ENCODE measurements at places on chromosomes 1 and 21. TPM values are rescaled to one million over a fixed set of nuclear protein-coding genes. Genes with fewer than 3 reads are reported as not detected.
A peak's percentile ranks its signal among the peaks of the same experiment; 100 is the strongest.

GRCh38 chr1:69569175-69569541, 1.4 kb downstream of the LRRC7 start:
- no peak for DNase-seq

Gene PTGFR
- 0.85 TPM for total RNA-seq

GRCh38 chr21:32749662-32750061, 21.8 kb upstream of the SYNJ1 start:
- no peak for DNase-seq

DNA sequence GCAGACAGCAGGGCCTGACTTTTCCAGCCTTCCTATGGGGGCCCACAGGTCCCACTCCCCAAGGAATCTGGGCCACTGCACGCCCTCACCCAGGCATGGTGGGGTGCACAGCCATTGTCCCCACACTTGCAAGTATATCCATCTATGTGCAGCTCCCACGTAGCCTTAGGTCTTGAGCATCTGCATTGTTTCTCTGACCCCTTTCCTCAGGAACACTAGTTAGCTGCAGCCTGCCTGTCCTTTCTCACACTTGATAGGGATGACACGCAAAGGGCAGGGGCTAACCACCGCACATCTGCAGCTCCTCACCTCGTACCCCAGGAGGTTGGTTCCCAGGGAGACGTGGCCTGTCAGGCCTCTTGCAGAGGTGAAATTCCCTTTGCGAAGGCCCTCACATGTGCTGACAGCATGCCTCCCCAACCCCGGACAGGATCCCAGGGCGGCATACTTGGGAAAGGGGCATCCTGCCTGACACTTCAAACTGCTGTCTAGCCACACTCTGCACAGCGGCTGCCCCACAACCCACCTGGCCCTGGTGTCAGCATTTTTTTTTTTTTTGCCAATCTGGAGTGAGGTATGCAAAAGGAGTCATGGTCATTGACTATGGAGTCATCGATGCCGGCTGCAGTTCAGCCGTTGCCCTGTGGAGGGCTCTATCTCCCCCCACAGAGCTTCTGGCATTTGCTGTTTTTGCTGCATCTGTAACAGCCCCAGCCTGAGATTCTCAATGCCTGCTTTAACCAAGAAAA, 5.0 kb downstream of the JMJD4 start:
- no peak for DNase-seq

Gene CFHR2
- not detected for total RNA-seq

Gene OR2L2
- total RNA-seq: not detected

Gene GUCA2B
- not detected for total RNA-seq

Gene GPR37L1
- total RNA-seq: not detected

DNA sequence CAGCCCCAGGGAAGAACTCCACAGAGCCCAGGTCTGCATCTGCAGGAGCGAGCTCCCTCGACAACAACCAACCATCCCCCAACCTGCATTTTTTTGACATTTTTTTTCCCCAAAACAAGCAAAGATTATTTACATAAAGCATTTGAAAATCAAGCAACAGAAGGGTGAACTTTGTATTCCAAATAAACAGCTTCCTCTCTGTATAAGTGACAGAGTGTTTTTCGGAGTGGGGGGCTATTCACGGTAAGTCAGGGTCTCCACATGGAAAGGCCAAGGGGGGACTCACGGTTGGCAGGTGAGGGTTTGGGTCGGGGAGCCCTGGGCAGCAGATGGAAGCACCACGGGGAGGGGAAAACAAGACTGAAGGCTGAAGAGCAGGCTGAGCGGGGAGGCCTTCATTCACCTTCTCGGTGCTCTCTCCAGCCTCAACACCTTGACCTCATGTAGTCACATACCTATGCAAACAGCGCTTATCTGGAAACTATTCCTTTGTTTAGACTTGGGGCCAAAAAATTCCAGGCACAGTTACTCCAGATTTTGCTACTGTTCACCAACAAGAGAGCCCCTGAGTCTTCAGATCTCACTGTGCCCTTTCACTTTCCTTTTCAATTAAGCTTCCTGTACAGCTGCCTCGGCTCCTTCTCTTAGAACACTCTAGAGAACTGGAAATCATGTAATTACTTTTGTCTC, 27.6 kb downstream of the C2CD2 start:
- DNase-seq: no peak

Gene C1orf141
- total RNA-seq: not detected

Gene GBP3
- 28.5 TPM for total RNA-seq

- no peak for DNase-seq
Observed at GRCh38 chr1:102891868-102892625, 216.3 kb downstream of the COL11A1 start.

- DNase-seq: no peak
Observed at GRCh38 chr1:230790026-230790425, 42.8 kb downstream of the CAPN9 start.

GRCh38 chr1:225533238-225533637, 105.4 kb upstream of the LBR start:
- DNase-seq: no peak

DNA sequence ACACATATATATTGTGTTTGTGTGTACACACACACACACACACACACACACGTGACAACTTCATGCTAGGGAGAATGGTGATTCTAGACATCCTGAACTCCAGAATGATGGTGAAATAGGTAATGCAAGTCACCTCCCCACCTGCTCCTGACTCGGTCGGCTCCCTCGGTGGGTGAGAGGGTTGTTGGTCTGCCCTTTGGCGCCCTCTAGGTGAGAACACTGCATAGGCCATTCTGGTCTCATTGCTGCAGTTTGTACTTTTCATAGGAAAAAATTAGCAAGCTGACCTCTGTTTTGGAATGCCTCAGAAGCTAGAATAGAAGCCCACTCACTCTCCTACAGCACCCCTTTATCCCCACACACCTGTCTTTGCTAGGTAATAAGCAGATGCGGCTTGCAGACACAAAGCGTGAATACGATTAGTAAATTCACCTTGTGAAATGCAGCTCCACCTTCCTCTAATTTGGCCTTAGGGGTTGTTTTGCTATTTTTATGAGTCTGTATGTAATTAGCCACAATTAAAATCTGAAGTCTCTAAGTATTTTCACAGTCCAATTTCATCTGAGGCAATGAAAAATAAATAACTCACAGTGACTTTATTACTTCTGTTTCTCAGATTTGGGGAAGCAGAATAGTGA, 130.0 kb upstream of the KCNJ15 start:
- DNase-seq: no peak

GRCh38 chr1:232209357-232209756, 420.6 kb downstream of the SIPA1L2 start:
- no peak for DNase-seq

- DNase-seq: no peak
Observed at GRCh38 chr1:56187405-56187804, 392.0 kb downstream of the PLPP3 start.

DNA sequence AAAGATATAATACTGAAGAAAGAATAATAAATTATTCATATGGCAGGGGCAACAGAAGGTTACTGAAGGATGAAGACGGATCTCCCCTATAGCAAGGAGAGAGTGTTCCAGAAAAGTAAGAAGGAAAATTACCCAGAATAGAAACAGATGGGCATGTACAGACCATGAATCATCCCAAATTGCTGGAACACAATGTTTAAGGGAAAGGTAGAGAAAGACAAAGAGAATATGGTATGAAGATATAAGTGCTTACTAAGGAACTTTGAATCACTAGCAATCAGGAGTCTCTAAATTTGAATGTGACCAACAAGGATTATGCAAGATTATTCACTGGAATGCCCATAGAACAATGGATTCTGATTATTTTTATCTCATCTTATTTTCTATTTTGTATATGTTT, 375.4 kb downstream of the COL11A1 start:
- no peak for DNase-seq

Gene BSND
- not detected for total RNA-seq

- DNase-seq: no peak
Observed at GRCh38 chr21:42460391-42461184, 35.4 kb downstream of the RSPH1 start.

Gene CLCA4
- not detected for total RNA-seq

DNA sequence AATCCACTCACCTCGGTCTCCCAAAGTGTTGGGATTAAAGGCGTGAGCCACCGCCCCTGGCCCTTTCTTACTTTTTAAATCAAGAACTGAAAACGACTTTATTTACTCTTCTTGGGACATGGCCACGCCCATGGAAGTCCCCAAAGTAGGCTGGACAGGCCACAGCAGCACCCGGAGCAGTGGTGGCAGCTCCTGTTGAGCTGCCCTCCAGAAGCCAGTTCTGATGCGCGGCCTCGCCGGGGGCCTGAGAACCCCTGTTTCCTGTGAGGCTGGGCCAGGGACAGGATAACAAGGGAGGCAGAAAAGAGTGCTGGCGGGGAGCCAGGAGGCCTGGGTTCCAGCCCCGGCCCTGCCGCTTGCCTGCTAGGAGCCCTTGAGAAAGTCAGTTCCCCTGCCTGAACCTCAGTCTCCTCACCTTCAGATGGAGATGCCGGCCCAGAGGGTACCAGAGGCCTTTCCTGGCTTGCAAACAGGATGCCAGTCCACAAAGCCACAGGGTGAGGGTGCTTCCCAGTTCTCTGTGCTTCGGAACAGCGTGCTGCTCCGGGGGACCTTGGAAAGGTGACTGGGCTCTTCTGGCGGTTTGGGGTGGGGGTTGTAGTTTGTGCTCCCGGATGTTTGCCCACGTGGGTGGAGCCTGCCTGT, 59.4 kb downstream of the RUNX3 start:
- DNase-seq: no peak

GRCh38 chr1:155245163-155245524, 10.1 kb downstream of the ENTREP3 start:
- DNase-seq: no peak

GRCh38 chr1:63534406-63534805, 11.1 kb downstream of the EFCAB7 start:
- DNase-seq: no peak

Gene SEMA6C
- 31.8 TPM for total RNA-seq

- DNase-seq: no peak
Observed at GRCh38 chr1:36728846-36729245, 246.1 kb upstream of the CSF3R start.

GRCh38 chr1:226973898-226974543, 33.9 kb downstream of the COQ8A start:
- DNase-seq: peak; percentile 83

GRCh38 chr1:154975409-154976059, 1.1 kb downstream of the CKS1B start:
- no peak for DNase-seq

Gene TFF2
- total RNA-seq: not detected

DNA sequence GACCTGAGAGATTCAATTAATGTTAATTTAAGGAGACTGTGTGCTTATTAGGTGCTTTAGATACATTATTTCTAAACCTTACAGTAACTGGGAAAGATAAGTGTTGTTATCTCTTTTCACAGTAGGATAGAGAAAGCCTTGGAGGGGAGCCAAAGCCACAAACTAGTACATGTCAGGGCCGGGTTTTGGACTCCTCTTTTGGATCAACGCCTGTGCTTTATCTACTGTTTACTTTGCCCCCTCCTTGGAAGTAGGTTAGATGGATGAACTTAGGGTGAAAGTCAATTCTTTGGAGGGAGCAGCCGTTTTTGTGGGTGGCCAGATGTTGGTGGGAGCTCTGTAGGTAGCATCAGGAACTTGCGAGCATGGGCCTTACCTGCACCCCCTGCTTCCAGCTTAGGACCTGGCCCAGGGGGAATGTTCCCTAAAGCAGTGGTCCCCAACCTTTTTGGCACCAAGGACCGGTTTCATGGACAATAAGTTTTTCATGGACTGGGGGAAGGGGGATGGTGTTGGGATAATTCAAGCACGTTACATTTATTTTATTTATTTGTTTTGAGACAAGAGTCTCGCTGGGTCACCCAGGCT, 1.7 kb downstream of the HHAT start:
- DNase-seq: no peak

Gene DMBX1
- not detected for total RNA-seq

Gene S100A3
- not detected for total RNA-seq

Gene GCSAML
- total RNA-seq: not detected

- no peak for DNase-seq
Observed at GRCh38 chr1:12067900-12068821, 5.1 kb downstream of the TNFRSF8 start.

Gene RGS1
- 13.0 TPM for total RNA-seq

DNA sequence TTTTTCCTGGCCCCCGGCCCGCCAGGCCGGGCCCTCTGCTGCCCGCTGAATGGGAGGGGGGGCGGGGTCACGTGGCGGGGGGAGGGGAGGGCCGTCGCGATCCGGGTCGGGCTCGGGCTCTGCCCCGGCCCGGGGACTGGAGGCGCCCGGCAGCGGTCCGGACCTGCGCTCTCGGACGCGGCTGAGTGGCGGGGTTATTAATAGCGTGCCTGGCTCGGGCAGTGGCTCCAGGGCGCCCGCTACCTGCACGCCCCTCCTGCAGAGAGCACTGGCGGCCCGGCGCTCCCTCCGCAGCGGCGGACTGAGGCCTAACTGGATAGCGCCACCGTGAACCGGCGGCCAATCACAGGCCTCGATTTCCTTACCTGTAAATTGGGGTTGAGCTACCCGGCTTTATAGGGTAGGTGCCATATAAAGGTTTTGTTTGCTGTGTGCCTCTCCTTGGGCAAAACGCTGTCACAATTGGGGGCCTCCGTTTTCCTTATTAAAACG, 28.1 kb downstream of the AHDC1 start:
- DNase-seq: no peak

Gene KRTAP21-2
- total RNA-seq: not detected

Gene TCHHL1
- total RNA-seq: not detected

- DNase-seq: no peak
Observed at GRCh38 chr1:200337410-200337809, 72.4 kb downstream of the ZNF281 start.

- DNase-seq: no peak
Observed at GRCh38 chr1:180301135-180301742, 71.2 kb downstream of the LHX4 start.

GRCh38 chr1:90007979-90008404, 13.1 kb downstream of the ZNF326 start:
- DNase-seq: no peak

GRCh38 chr1:245469006-245469405, 314.2 kb downstream of the KIF26B start:
- DNase-seq: no peak

DNA sequence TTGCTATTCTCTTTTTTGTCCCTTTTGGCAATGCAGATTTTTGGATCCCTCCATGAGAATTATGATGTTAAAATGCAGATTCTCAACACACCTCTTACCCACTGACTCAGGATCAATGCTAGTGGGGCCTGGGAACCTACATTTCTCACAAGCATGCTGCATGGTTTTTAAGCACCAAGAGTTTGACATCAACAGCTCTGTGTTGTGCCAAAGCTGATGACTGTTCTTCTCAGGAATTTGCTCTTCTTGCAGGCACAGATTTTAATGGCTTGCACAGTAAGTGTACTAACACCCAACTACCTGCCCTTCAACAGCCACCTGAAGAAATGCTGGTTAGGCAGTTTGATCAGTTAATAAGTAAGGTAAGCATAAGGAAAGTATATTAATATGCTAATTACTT, 468.7 kb downstream of the PTBP2 start:
- DNase-seq: no peak
